CD8-positive, alpha-beta memory T cell (primary cell): ENCODE measurements at places on chromosomes 5 and 9. TPM values are rescaled to one million over a fixed set of nuclear protein-coding genes. Genes with fewer than 3 reads are reported as not detected.

OTP gene
- not detected for total RNA-seq

GRCh38 chr5:125609011-125609410 lies 814.2 kb upstream of the GRAMD2B start:
- no peak for DNase-seq

DNA sequence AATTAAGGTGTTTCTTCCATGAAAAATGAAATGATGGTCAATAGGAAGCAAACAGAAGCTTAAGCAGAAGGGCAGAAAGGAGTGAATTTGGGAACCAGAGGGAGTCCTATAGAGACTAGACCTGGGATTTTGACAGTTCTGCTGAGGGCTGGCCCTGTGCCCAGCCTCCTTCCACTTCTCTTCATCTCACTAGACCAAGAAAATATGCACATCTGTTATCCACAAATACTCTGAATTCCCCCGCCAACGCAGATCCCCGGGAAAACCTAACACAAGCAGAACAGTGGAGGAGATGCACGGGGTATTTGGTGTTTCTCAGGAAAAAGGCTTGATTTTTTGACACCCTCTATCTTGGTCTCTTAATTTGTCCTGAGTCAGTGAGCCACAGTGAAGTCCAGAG lies 22.7 kb downstream of the GRIA1 start:
- no peak for DNase-seq

LRRTM2 gene
- total RNA-seq = not detected

DNA sequence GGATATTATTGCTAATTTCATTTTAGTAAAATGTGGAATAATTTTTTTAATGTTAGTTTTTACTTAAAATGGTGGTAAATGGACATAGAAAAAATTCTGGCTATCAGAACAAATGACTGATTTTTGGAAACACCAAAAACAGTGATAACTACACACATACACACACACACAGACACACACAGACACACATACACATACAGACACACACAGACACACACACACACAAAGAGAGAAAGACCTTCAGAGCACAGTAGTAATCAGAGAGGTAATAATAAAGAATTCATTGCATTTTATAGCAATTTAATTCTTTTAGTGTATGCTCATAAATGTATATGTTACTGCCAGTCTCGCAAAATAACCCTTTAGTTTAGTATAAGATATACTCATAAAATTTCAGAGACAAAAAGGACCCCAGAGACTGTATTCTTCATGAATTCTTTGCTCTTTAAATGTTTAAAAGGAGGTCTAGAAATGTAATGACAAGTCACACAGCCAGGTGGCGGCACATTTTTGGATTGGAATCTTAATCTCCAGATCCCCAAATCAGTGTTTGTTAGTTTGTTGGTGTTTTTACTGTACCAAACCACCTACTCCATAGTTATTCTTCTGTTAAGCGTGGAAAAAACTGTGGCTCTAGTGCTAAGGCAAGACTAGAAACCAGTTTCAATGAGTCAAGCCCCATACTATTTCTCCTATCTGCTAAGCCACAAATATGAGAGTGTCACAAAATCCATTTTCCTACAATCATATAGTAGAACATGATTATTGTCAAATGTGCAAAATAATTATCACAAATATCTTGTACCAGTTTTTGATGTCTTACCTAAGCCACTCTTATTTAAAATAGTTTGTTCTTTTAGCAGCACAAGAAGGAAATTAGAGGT lies 109.9 kb downstream of the EDIL3 start:
- no peak for DNase-seq

- DNase-seq = no peak
Measured at GRCh38 chr5:32713361-32713769, 2.2 kb downstream of the NPR3 start.

PCDHGA12 gene
- total RNA-seq = not detected

- DNase-seq = no peak
Measured at GRCh38 chr5:35502206-35502605, 115.5 kb upstream of the SPEF2 start.

- DNase-seq = no peak
Measured at GRCh38 chr5:40774623-40775022, 18.9 kb upstream of the TTC33 start.

DNA sequence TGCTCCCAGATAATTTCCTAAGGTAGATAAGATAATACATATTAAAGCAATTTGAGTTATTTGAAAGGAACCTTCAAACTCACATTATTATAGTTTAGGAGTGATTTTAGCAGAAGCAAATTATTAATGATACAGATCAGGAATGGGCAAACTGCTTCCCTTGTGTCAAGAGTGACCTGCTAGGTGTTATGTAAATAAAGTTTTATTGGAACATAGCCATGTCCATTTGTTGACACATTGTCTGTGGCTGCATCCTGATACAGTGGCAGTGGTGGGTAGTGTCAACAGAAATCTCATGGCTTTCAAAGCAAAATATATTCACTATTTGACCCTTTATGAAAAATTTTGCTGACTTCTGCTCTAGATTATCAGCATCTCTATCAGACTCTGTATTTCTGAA lies 11.4 kb upstream of the BASP1 start:
- DNase-seq = no peak

DNA sequence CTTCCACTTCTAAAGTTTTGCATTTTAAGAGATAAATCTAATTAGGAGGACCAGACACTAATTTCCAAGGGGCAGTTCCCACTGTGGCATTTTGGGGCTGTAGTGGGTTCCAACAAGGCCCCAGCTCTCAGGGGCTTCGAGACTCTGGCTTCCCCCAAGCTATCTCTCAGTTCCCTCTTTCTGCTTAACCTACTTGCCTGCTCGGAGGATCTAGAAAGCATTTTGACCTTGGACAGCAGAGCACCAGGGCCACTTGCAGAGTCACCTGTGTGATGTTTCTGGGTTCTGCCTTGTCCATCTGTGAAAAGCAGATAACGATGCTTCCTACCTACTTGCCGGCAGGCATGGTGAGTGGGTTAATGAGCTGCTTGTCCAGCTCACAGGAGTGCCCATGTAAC lies 175.4 kb downstream of the MED10 start:
- DNase-seq = no peak

TLR4 gene
- 0.48 TPM for total RNA-seq

IL13 gene
- total RNA-seq = 65.3 TPM

DNA sequence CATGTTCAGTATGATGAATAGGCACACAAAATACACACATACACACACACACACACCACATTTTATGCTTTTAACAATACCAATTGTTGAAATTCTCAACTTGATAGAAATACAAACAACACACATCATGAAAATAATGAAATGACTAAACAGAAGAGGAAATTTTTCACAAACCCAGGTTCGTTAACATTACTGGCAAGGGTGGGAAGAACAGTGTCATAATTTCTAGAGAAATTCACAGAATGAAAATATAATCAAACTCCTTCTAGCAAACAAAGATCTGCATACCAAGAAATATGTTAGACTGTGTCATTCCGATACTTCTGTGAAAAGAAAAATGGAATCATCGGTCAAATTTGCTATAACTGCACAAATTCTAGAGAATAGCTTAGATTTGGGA lies 41.9 kb downstream of the ST8SIA4 start:
- DNase-seq = no peak
